Uterus (tissue), 4 donors: ENCODE measurements at places on chromosomes 1 and 21. TPM values are rescaled to one million over a fixed set of nuclear protein-coding genes. Genes with fewer than 3 reads are reported as not detected.
A peak's percentile ranks its signal among the peaks of the same experiment; 100 is the strongest.

DNA sequence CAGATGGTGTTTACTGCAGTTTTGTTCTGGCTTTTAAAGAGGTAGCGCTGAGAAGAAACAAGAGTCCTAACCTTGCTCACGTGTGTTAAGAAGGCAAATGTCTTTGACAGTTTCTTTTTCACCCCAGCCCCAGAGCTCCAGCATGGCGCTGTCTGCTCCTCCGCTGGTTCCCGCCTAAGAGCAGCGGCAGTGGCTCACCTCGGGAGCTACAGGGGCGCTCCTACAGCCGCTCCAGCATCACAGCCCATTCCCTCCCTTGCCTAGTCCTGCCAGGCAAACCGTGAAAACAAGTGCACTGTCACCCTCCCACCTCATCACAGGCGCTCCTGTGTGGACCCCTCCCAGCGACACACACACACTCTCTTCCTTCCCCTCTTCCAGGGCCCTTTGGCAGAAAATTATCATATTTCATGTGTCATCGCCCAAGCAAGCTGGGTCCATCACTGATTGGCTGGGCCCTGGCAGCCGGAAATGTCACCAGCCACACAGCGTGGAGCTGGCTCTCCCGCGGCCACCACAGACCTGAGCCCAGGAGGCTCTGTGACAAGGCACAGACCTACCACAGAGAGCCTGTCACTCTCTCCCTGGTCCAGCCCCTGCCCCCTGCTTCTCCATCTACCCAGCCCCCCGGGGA, 1.2 kb upstream of the HIVEP3 start:
- DNase-seq, result no peak

CR2 gene
- 0.28 TPM for total RNA-seq

DNA sequence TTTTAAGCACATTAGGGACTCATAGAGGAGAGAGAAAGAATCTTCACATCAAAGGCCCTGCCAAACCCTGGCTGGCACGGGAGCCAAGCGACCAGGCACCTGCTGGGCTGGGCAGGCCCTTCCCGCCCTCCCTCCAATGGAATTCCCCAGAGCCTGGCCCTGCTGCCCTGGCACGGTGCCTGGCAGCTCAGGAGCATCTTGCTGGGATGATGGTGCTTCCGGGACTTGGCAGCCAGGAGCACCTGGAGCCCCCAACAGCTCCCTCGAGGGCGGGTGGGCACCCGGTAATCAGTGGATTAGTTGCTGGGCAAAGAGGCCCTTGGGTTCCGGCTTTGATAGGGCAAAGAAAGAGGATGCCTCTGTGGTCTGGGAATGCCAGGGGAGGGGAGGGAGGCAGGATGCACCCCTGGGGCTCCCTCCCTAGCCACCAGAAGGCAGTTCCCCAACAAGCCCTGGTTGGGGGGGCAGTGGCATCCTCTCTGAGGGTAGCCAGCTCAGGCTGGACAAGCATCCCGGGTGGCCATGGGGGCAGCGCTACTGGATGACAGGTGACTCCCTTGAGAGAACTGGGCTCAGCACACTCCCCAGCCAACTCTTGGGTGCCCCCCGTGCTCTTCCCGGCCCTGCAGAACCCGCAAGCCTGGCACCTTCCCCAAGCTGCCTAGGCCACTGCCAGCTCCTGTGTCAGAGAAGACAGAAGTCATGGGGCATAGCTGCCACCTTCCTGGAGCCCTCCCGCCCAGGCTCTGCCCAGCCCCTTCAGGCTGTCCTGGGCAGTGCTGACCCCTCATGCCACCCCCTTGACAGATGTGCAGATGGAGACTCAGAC, 26.4 kb downstream of the KRTAP10-1 start:
- no peak for DNase-seq

VANGL2 gene
- 8.2 TPM for total RNA-seq

DNA sequence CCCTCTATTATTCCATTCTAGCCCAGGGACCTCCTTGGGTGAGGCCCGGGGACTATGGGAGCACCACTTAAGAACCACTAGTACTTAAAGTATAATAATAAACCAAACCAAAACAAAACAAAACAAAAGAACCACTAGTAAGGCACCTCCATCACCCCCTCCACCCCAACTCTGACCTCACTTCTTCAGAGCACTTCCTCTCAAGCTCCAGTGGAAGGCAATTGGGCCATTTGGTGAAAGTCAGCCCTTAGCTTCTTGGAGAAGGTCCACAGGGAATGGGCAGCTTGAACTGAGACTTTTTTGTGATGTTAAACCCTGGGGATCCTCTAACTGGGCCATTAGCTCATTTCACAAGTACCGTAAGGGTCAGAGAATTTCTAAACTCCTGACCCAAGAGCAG, 237.3 kb downstream of the RHOU start:
- no peak for DNase-seq

DNA sequence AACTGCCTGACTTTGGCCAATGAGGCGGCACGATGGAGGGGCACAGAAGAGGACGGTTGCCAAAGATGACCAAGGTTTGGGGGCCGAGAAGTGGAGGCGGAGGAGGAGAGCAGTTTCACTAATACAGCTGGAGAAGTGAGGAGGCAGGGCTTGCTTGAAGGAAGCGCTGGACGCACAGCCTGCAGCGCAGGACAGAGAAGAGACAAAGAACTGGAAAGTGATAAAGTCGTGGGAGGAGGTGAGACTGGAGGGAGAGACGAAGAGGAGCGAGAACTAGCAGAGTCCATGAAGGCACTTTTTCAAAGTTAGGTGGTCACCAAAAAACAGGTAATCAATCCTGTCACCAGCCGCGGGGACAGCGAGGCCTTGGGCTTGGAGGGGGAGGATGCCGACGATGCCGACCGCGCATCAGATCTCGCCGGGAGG, 771 bp downstream of the PACC1 start:
- DNase-seq, result no peak

SMCP gene
- total RNA-seq, result not detected

DNA sequence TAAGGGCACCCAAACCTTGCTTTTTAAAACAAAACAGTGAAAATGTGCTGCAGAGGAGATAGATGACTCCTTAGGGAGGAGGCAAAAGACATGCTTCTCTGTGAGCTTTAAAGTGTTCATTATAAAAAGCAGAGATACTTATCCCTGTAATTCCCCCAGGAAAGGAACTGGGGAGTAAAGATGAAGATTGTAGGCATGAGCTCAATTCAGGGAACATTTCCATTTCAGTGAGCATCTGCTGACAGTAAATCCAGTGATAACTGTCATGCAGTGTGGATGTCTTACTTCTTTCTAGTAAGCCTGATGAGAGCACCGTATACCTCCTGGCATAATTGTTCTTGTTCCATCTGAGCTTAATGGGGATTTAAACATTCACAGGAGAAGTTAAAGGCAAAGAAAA, 1296.5 kb downstream of the MRPL39 start:
- DNase-seq, result no peak

GRCh38 chr1:9792156-9793042, 31.4 kb downstream of the CLSTN1 start:
- DNase-seq, result no peak

KCNH1 gene
- 1.1 TPM for total RNA-seq

NBPF3 gene
- total RNA-seq, result 4.1 TPM

GRCh38 chr1:92367496-92367895, 68.6 kb downstream of the RPAP2 start:
- no peak for DNase-seq

PRSS38 gene
- not detected for total RNA-seq

DNA sequence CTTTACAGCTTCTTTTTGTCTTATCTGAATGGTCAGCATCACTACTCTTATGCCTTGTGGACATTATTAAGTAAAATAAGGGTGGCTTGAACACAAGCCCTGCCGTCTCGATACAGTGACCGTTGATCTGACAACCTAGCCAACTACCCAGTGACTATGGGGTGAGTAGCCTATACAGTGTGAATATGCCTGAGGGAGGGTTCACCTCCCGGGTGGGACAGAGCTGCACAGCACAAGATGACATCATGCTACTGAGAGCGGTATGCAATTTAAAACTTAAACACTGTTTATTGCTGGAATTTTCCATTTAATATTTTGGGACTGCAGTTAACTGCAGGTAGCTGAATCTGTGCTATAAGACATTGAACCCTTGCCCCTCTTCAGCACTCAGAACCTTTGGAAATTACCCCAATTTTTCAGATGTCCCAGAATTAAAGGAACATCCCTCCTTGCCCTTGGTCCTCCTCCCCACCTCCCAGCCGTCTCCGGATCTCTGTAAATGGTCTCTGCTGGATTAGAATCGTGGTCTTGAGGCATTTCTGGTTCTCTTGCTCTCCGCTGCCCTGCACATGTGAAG, 618.5 kb downstream of the PTPRU start:
- no peak for DNase-seq

GRCh38 chr1:112686417-112686816, 12.0 kb downstream of the MOV10 start:
- DNase-seq, result no peak

GRCh38 chr1:145690587-145691558, 16.3 kb downstream of the PDZK1 start:
- DNase-seq, result no peak

DNA sequence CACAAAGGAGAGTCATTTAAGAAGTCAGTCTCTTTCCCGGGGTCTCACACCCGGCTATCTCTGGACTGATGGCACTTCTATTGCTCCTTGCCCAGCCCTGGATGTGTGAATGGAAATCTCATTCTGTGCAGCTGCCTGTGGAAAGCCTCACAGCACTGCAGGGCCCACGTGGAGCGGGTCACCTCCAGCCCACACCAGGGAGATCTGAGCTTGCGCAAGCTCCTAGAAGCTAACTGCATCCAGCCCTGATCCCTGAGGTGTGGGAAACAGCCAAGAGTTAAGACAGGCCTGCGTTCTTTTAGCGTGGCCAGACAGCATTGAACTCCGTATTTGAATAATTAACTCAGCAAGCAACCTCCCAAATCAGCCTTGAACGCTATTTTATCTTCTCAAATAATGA, 150.5 kb downstream of the LRIG2 start:
- DNase-seq, result peak; percentile 74

A3GALT2 gene
- not detected for total RNA-seq

RIPPLY3 gene
- not detected for total RNA-seq

SPRR3 gene
- 0.70 TPM for total RNA-seq

GRCh38 chr1:58745117-58745516, 38.7 kb downstream of the JUN start:
- DNase-seq, result no peak

CLIC6 gene
- total RNA-seq, result 0.51 TPM

EDARADD gene
- total RNA-seq, result not detected

NBPF10 gene
- 4.0 TPM for total RNA-seq

DNA sequence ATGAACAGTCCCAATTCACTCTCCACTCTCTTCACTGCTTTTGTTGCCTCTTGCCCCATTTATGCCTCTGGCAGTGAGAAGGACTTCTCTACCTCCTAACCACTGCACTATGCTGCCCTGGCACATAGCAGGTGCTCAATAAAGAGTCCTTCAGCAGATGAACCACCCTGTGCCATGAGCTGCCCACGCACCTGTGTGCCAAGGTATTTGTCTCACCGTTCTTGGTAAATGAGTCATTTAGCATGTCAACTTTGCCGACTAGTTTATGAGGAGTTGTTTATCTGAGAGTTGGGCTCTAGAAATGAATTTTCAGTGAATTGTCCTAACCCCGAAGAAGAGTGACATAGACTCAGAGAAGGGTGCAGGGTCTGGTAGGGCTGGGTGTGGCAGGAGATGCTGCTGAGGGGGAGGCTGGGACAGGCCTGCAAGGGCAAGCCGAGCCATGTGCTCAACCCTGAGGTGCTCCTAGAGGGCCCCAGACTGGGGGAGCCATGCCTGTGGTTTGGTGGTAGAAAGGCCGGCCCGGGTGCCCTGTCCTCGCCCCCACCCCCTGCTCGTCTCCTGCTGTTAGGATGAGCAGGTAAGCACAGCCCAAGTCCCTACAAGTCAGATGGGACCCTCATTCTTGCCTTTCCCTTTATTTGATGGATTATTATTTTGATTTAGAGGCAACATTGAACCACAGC, 654.5 kb downstream of the MATN1 start:
- no peak for DNase-seq

GRCh38 chr1:220335668-220336067, 63.4 kb upstream of the RAB3GAP2 start:
- DNase-seq, result no peak

- DNase-seq, result no peak
These were observed 26.4 kb upstream of the CLIC6 start for GRCh38 chr21:34642211-34643075.

- no peak for DNase-seq
These were observed 81.6 kb upstream of the PBX1 start for GRCh38 chr1:164477343-164477742.

GPR3 gene
- total RNA-seq, result not detected

- no peak for DNase-seq
These were observed 5.8 kb upstream of the KANK4 start for GRCh38 chr1:62325081-62325480.

DNA sequence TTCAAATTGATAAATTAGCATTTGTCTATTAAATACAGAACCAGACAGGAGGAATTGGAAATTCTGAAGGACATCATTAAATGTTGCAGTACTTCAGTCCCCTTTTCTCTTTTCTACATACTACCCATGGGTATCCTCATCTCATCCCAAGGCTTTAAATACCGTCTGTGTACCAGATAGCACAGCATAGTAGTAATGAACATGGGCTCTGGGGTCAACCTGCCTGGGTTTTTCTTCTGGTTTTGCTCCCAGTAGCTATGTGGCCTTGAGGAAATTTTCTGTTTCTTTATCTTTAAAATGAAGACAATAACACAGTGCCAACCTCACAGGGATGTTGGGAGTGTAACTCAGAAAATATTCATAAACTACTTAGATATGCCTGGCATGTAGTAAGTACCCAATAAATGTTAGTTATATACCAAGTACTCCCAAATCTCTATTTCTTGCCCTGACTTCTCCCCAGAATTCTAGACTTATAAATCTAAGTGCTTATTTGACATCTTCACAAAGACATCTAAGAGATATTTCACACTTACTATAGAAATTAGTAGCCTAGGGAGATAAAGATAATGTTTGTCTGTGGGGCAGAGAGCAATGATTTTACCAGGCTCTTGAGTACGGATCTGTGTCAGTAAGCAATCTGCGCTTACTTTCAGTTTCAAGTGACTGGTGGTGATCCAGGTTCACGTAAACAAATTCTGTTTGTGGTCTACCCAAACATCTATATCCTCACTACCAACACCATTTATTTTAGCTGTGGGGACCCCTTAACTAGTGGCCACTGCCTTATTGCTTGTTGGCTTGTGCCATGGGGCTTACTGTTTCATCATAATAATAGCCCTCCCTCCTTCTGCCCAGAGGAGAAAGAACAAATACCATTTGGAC, 37.3 kb downstream of the VANGL2 start:
- DNase-seq, result no peak

CFAP107 gene
- total RNA-seq, result not detected

DNA sequence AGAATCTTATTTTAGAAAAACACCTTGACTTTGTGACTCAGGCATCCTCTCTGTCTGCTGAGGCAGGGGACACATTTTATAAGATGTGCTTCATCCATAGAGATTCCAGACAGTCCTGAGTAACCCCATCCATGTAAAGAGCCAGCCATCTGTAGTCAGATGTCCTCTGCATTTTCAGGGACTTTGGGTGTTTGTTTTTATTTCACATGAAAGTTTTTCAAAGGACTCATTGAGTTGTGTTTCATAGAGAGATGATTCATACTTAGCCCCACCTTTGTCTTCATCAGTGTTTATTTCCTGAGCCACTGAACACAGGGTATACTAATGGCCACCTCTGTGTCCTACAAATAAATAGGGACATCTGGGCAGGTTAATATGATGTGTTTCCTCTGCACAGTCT, 280.4 kb downstream of the CACNA1E start:
- DNase-seq, result no peak
